ENCODE measurements at places on chromosomes 1 and 21. TPM values are rescaled to one million over a fixed set of nuclear protein-coding genes. Genes with fewer than 3 reads are reported as not detected.
A peak's percentile ranks its signal among the peaks of the same experiment; 100 is the strongest.

Gene CHML
- total RNA-seq, result 15.4 TPM

Gene OR2C3
- not detected for total RNA-seq

Gene CSF1
- total RNA-seq, result 224 TPM

Gene RUNX1
- 5.3 TPM for total RNA-seq

Gene VCAM1
- total RNA-seq, result not detected

Gene ZNF695
- total RNA-seq, result 6.1 TPM

Gene KPRP
- total RNA-seq, result not detected

Gene FCN3
- total RNA-seq, result not detected

DNA sequence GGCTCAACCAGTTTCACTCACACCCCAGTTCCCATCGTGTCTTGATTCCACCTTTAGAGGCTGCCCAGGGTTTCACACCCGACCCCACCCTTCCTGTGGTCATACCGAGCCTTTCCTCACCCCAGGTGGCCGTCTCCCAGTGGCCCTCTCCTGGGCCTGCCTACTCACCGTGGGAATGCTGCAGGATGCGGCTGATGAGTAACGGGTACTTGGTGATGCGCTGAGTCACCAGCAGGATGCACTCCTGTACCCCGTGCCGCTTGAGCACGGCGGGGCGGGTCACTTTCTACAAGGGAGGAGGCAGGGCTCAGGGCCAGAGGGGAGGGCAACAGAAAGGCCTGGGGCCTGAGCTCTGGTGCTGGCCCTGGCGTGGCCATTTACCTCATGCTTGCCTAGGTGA, 16.4 kb downstream of the ARHGEF2 start:
- DNase-seq, result peak; percentile 100

DNA sequence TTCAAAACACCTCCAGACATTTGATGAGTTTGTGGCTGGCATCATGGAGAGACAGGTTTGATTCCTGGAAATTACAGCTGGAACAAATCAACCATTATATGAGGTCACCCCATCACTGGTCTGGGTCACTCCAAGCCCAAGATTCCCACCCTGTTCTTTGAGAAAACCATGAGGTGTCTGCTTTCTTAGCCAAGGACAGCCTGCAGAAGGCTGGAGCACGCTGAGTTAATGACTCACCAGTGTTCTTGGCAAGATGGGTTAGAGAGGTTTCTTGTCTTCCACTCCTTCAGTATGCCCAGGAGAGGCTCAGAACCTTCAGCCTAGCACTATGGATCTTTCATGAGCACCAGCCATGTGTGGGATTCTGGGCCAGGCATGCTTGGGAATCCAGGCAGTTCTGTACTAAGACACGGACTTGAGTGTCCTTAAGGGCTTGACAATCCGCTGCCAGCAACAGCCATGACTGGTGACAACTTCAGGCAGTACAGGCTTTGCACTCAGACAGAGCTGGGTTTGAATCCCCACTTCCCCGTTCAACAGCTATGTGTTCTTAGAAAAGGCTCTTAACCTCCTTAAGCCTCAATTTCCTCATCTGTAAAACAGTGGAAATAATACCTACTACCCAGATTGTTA, 43.9 kb downstream of the GRHL3 start:
- DNase-seq, result peak; percentile 82

DNA sequence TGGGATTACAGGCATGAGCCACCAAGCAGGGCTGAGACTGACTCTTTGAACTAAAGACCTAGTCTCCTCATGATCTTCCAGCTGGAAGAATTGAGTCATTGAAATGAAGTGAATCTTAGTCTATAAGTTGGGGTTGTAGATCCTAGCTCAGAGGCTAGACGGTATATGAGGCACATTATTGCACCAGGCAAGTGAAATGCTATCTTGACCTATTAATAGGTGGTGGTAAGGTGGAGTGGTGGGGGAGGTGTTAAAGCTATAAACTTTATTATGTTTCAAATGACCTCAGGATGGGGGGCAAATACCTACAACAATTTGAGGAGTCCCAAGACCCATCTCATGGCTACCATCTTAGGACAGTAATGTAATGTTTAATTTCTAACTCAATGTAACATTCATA, 36.8 kb upstream of the SLC16A1 start:
- DNase-seq, result no peak

GRCh38 chr1:10489291-10490055, 14.7 kb downstream of the PEX14 start:
- no peak for DNase-seq

DNA sequence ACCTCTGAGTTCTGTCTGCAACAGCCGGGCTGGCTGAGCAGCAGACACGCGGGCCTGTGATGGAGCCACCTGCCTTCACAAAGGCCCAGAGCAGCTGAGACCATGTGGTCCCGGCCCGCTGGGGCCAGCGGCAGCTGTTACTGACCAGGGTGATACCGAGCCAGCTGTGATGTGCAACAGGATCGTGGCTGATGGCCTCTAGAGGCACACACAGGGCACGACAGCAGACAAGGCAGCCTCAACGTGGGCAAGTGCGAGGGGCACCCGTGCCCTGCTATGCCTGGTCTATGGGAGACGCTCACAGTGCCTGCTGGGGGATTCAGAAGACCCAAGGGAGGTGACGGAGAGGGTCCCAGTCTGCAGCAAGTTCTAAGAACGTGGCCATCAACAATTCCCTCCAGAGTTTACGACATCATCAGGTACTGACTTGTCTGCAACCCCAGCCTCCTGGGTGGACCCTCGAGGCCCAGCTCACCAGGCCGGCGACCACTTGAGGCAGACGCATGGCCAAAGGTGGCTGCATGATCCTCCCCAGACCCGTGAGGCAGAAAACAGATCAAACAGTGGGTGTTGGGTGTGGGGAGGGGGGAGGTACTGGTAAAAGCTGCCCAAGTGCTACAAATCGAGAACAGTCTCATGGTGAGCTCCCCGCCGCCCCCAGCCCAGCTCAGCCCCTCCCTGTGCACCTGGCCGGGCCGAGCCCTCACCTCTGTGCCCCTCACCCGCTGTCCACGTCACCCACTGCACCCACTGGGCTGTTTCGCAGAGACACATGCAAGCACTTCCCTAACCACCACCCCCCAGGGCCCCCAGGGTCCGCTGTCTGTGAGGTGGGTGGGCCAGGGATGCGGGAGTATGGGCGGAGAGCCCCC, 6.0 kb downstream of the POFUT2 start:
- no peak for DNase-seq

DNA sequence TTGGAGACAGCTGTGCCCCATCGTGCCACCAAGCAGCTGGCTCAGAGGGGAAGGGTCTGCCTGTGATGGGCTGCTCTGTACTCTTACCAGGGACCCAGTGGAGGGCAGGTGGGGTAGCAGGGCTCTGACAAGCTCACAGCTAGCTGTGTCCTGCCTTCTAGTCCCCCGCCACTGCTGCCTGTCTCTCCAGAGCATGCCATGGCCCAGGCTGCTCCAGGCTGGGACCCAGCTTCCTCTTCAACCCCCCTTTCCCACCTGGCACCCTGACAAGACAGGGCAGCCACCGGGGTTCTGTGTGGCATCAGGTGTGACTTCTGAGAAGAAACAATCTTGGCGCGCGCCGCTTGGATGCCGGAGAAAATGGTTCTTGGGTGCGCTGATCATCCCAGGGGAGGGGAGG, 92.3 kb upstream of the ACTL8 start:
- DNase-seq, result no peak

DNA sequence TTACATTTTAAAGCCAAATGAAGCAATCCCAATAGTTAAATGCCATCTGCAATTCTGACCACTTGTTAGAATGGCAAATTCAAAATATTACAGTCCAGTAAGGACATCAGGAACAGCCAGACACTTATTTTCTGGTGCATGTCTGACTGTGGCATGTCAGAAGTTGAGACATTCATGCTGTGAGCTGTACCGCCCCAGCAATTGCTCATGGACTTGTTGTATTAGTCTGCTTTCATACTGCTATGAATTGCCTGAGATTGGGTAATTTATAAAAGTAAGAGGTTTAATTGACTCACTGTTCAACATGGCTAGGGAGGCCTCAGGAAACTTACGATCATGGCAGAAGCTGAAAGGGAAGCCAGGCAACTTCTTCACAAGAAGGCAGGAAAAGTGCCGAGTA, 19.1 kb downstream of the DDAH1 start:
- no peak for DNase-seq

GRCh38 chr21:45546636-45547544, 4.7 kb upstream of the SLC19A1 start:
- DNase-seq, result no peak

- no peak for DNase-seq
Observed at GRCh38 chr1:3822421-3822820, 26.1 kb upstream of the LRRC47 start.

DNA sequence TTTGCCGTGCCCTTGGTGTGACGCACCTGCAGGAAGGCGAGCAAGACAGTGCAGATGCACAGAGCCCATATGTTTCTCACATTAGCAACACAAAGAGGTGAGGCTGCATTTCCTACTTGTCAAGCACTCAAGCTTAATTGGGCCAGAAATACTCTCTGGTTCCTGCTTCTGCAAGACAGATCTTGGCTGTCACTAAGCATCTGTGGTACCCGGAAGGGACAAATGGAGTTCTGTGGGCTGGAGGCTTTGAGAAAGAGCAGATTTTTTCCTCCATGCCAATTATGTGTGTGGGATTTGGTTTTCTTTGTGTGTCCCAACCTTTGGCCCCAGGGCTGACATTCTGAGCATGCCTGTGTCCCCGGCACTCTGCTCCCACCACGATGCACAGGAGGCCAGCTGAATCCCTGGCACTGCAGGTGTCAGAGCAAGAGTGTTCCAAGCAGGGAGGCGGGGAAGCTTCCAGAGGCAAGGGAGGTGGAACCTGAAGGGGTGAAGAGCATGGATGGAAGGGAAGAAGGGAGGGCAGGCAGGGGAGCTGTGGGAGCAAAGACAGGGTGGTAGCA, 52.0 kb upstream of the STUM start:
- no peak for DNase-seq

DNA sequence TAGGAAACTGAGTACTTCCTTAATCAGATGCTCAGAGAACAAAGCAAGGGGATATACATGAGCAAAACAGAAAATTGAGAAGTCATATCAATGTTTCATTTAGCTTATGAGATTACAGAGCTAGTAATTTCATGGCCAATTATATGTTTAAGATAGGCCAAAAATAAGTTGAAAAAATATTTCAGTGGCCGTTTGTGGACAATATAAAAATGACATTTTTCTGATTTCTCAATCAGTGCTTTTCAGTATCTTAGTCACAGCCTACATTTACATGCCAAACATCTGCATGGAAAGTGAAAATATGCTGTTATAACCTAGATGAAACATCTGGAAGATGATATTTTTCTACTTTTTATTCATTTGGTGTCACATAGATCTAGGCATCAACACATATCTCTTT, 192.5 kb downstream of the HLX start:
- DNase-seq, result no peak

GRCh38 chr21:36419996-36420395, 34.8 kb downstream of the CHAF1B start:
- peak; percentile 65 for DNase-seq

- no peak for DNase-seq
Observed at GRCh38 chr21:24278711-24279110, 1328.6 kb downstream of the MRPL39 start.

- DNase-seq, result peak; percentile 72
Observed at GRCh38 chr1:17561561-17561985, 22.1 kb downstream of the ARHGEF10L start.
